ENCODE measurements at places on chromosomes 1 and 21.

- no peak for DNase-seq
Measured at GRCh38 chr1:24468685-24469316, 33.8 kb upstream of the RCAN3 start.

DNA sequence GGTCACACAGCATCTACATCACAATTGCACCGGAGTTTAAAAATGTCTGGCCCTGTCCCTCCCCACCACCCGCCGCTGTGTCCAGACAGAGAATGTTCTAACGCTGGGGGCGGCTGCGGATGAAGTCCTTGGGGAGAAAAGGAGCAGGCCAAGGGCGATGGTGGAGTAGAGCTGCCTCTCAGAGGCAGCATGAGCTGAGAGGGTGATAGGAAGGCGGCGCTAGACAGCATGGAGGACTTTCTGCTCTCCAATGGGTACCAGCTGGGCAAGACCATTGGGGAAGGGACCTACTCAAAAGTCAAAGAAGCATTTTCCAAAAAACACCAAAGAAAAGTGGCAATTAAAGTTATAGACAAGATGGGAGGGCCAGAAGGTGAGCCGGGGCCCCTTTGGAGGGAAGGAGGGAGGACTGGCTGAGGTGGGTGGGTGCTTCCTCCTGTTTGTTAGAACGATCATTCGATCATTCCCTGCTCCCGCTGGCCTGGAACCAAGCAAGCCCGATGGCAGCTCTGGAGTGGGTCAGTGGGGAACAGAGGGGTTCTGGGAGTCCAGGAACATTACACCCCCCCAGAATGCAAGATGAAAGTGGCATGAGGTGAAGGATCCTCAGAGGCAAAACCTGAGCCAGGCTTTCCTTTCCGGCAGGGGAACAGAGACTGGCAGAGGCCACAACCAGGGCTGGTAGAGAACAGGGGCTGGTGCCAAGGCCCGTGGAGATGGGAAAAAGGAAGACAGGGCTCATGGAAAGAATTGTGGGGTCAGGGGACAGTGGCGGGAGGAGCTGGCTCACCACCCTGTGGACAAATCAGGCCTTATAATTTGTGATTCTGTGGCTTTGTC, at the start of the genes FAM229A and TSSK3:
FAM229A (minus strand) TSS at position 12 of the 840 bp plus-strand sequence. CDS start 394 bp downstream, outside the sequence.
TSSK3 (plus strand) TSS at position 66 of the 840 bp plus-strand sequence; CDS start at position 229, 163 bp downstream.
- DNase-seq, result no peak

- no peak for DNase-seq
Measured at GRCh38 chr1:68625624-68626023, 128.7 kb upstream of the DEPDC1 start.

DNA sequence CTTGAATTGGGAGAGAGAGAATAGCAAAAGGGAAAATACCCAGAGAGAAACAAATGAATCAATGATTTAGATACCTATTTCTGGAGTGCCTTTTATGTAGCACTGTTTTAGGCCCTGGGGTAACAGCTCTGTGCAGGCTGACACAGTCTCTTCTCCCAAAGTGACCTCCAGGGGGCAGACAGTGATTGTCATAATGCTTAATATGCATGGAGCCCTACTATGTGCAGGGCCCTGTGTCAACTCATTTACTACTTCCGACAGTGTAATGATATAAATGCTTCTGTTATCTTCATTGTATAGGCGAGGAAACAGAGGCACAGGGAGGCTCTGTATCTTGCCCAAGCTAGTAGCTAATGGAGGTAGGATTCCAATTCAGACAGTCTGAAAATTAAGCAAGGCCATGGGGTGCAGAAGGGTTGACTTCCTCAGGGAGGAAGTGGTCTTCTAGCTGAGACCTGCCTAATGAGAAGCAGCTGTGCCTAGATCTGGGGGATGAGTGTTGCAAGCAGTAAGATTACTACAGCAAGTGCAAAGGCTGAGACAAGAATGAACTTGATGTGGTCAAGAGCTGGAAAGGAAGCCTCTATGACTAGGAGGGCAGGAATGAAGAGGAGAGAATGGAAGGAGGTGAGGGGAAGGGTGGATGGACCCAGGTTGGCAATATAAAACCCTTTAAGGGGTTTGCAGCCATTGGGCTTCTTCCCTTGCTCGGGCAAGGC, 16.2 kb upstream of the SERINC2 start:
- peak; percentile 79 for DNase-seq

DNA sequence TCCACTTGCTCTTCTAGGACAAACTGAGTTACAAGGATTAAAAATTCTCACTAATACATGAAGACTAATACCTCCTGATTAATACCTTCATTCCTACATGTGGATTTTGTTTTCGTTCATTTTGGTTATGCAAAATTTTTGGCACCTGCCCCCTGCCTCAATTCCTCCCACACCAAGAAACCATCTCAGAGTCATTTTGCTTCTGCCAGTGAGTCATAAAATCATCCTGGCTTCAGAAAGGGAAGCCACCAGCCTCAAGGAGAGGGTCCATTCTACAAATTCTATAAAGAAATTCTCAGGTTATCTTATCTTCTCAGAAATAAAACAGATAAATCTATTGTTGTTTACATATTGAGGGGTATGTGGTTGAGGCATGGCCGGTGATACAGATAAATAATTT, 103.2 kb upstream of the COA6 start:
- no peak for DNase-seq

DNA sequence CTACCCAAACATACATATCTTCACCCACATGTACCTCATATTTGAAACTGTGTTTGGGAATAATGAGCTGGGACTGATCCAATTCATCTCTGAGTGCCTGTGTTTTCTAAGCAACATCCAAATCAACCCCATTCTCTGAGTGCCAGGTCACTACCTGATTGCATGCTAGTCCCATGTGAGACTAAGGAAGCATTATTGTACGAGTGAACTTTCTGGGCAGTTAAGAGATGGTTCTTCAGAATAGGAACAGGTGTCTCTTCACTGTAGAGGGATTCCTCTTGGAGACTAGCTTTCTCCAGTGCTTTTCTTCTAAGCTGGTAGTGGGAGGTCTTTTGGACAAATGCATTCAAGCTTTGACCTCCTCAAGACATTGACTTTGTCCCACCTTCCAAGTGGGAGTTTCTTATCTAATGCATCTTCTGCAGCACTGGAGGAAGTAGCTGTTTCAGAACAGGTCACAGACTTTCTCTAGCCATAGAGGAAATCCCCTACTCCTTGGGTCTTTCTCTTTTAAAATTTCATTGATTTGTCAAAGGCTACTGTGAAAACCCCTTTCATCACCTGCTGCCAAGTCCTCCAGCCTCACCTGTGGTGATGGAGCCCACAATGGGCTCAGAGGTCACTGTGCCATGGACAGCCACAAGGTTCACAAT, 172.0 kb upstream of the KIAA0040 start:
- DNase-seq, result no peak
